Retina (tissue), 1 donor: ENCODE measurements at places on chromosomes 3 and 15.

DNA sequence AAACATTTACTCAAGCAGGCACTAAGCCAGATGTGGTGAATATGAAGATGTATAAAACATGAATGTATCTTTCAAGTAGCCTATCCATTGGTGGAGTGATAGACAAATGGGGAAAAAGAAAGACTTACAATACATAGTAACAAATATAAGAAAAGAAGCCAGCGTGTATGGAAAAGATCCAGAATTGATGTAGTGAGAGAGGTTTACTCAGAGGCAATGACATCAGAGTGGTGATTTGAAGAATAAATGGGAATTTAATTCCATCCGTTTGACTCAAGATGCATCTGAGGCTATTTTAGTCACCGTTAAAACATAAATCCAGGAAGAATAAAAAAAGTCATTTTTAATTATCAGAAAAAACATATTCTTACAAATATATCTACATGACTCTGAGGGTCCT lies 162.6 kb downstream of the IL1RAP start:
- no peak for DNase-seq

GRCh38 chr3:152941859-152942258 lies 106.9 kb downstream of the P2RY1 start:
- DNase-seq: no peak

DNA sequence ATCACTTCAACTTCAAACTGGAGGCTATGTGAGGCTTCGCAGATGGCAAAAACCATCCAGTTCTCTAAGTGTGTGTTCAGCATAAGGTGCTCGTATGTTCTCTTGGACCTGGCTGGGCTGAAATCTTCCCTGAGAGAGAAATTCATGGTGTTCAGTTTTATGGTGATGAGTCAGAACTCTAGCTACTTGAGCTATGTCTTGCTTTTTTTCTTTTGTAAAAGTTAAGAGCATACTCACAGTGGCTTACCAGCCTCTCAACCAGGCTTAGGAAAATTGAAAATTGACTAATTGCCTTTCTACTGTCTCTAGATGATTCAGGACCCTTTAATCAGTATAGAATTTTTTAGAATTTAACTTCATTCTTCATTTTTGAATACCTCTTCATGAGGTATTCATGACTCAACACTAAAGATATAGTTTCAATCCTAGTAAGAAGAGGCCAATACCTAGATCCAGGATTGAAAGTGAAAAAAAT lies 617.5 kb downstream of the TBL1XR1 start:
- DNase-seq: no peak

- DNase-seq: no peak
Observed at GRCh38 chr15:75123395-75123794, 78.3 kb upstream of the C15orf39 start.
